ENCODE measurements at places on chromosomes 13 and 19. TPM values are rescaled to one million over a fixed set of nuclear protein-coding genes. Genes with fewer than 3 reads are reported as not detected.

GRCh38 chr19:33376423-33376822 is 2.9 kb downstream of the CEBPG start:
- DNase-seq = peak; percentile 51

GRCh38 chr19:13255719-13256059 is 105.5 kb downstream of the IER2 start:
- DNase-seq = no peak

DNA sequence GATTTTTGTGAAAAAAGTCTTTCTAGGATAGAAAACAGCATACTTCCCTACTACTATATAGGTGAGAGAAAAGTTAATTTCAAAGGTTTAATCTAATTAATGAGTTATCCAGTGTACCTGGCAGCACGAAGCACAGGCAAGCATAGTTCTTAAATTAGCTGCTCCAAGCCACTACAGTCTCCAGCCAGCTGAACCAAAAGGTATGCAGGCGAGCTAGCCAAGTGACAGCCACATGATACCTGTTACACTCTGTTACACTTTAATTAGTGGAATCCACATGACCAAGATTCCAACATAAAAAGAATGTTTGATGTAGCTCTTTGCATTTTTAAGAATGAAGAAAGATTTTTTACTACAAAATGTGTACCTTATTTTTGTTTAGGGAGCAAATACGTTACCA is 15.5 kb downstream of the SLC25A30 start:
- no peak for DNase-seq

DNA sequence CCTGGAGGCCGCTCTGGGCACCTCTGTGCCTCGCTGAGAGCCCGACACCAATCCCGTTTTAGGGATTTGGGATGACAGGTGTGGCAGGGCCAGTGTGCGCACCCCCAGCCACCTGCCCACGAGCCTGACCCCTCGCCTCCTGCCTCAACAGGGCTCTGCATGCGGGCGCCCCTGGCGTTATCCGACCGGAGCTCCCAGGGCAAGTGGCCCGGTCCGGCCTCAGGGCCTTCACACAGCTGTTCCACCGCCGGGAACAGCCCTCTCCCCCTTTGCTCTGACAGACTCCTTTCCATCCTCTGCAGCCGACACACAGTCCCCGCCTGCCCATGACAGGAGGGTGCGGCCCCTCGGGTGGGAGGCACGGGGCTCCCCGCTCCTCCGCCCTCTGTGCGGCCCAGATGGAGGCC is 7.1 kb upstream of the WDR18 start:
- DNase-seq = no peak

- no peak for DNase-seq
These were observed 68.4 kb upstream of the ARHGEF7 start for GRCh38 chr13:111046590-111047141.

DNA sequence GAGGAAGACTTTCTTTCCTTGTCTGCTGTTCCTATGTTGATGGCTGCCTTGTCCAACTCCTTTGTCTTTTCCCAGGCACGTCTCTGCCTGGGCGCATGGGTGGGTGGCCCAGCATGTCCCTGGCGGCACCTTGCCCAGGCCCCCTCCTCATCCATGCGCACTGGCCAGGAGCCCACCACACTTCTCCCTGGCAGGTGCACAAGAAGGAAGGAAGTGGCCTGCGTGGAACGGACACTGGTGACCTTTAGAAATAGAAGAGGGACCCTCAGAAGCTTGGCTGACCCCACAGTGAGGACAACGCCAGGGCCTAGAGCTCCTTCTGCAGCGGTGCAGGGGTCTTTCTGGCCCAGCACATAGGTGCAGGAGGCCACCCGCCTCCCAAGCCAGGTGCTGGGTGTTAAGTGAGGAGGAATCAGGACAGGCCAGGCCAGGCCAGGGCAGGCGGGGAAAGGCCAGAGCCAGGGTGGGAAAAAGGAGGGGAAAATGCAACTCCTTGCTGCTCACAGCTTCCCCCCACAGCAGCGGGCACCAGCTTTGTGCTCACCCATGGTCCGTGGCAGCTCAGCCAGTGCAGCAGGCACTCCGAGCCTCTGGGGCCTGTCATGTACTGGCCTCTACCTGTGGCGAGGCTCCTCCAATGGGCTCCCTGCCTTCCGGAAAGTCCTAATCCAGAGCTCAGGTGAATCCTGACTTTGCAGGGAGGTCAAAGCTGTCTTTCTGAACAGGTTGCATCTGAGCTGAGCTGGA is 104.0 kb downstream of the SOX1 start:
- no peak for DNase-seq

GRCh38 chr13:60707878-60708277 is 310.9 kb downstream of the TDRD3 start:
- no peak for DNase-seq

DNA sequence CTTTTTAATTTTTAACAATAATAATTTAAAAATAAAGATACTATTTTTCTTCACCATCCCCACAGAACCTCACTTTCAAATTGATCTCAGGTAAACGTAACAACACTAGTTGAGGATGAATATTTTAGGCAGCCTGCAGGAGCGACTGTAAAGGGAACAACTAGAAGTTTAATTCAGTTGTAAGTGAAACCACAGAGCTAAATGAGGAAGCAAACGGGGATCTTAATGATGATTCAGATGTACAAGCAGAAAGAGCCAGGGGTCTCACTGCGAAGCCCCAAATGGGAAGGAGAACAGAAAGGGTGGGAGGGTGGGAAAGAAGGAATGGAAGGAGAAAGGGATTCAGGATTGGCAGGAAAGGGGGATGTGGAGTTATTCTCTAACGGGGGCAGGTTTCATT is 54.6 kb upstream of the RAP2A start:
- no peak for DNase-seq

- DNase-seq = no peak
These were observed 15.2 kb upstream of the TLE6 start for GRCh38 chr19:2962018-2962670.

DNA sequence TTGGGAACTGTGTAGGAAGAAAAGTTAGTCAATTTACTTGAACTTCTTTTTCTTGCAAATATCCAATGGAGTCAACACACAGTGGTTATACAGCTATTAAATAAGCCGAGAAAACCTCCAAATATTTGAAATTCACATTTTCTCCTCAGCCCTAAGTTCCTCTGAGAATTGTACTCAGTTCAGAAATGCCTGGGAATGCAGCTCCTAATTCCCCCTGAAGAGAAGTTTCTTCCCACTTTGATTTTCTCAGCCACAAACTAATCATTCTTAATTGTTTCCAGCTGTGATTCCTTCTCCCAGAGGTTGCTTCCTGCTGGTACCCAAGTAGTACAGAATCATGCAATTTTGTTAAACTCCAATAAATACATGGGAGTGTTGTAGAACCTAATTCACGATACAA is 246.1 kb upstream of the MIR17HG start:
- no peak for DNase-seq

- DNase-seq = no peak
These were observed 8.2 kb upstream of the UBL3 start for GRCh38 chr13:29858667-29859066.

Gene NCR1
- not detected for total RNA-seq

Gene GPC6
- total RNA-seq = 3.2 TPM

Gene C13orf42
- not detected for total RNA-seq

Gene APC2
- total RNA-seq = 2.5 TPM

Gene DNAJC15
- total RNA-seq = 33.5 TPM

Gene CLC
- total RNA-seq = not detected

Gene PLEKHA4
- 4.5 TPM for total RNA-seq

Gene SULT2B1
- not detected for total RNA-seq

Gene ZNF208
- total RNA-seq = 1.7 TPM

Gene REEP6
- total RNA-seq = 131 TPM

Measured in adrenal gland (tissue), 19 donors.